ENCODE measurements at places on chromosomes 7 and 10.

GRCh38 chr7:150665089-150665748, 20.3 kb upstream of the GIMAP2 start:
- no peak for DNase-seq

DNA sequence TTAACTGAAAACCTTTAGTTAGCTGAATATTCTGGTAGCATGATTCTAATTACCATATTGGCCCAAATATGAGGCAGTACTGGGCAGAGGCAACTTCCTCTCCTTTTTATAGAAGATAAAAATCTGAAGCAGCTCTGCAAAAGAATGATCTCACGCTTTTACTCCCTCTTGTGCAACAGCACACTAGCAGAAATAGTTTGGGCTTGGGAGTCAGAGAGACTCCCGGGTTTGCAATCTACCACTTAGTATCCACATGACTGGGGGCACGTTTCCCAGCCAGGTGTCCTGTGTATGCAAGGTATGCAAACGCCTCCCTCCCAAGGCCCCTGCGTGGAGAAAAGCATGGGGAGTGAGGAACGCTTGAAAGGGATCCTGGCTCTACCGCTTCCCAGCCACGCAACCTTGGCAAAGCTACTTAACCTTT, 47.2 kb upstream of the RHEB start:
- DNase-seq: no peak

DNA sequence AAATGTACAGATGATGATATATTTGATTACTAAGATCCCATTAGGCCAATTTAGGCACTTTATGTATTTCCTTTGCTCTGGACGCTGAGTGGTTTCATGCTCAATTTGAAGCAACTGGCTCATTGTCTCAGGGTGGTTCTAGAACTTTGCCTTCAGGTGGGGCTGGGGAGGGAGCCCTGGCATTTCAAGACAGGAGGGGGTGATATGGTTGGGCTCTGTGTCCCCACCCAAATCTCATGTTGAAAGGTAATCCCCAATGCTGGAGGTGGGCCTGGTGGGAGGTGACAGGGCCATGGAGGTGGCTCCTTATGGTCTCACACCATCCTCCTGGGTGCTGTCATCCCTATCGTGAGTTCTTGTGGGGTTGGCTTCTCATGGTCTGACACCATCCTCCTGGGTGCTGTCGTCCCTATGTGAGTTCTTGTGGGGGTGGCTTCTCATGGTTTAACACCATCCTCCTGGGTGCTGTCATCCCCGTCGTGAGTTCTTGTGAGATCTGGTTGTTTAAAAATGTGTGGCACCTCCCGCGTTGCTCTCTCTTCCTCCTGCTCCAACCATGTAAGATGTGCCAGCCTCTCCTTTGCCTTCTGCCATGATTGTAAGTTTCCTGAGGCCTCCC, 151.5 kb upstream of the KLF6 start:
- peak; percentile 77 for DNase-seq

DNA sequence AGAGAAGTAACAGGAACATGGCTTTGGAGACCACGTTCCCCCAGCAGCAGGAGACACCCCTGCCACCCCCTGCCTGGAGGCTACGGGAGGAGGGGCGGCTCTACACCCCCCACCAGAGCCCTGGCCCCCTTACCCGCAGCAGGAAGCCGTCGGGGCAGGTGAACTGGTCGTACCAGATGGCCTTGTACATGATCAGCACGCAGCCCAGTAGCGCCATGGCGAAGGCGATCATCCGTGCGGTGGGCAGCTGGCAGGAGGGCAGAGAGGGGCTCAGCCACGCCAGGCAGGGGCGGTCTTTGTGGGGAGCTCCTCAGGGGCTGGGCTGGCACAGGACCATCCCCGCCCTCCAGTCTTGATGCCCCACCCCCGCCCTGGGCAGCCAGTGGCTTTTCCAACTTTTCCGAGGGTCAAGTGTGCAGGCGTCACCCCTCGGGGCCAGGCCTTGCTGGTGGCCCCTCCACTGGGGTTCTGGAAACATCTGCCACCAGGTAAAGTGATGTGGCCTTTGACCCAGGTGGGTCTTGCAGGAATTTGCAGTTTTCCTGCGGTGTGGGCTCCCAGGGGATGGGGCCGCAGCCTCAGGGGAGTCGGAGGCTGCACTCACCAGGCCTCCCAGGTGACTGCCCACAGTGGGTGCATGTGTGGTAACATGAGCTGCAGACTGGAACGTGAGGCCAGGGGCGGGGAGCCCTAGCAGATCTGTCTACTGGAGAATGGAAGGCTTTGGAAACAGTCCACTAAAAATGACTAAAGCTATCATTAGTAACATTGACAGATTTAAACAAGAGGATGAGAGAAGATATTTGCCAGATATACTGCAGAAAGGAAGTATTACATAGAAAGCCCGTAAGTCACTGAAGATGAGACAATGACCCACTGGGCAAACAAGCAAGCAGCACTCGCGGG, 9.7 kb downstream of the CALY start:
- DNase-seq: no peak

- DNase-seq: no peak
Measured at GRCh38 chr7:78413568-78413967, 615.0 kb downstream of the PHTF2 start.
